ENCODE measurements at places on chromosomes 2 and 18.

DNA sequence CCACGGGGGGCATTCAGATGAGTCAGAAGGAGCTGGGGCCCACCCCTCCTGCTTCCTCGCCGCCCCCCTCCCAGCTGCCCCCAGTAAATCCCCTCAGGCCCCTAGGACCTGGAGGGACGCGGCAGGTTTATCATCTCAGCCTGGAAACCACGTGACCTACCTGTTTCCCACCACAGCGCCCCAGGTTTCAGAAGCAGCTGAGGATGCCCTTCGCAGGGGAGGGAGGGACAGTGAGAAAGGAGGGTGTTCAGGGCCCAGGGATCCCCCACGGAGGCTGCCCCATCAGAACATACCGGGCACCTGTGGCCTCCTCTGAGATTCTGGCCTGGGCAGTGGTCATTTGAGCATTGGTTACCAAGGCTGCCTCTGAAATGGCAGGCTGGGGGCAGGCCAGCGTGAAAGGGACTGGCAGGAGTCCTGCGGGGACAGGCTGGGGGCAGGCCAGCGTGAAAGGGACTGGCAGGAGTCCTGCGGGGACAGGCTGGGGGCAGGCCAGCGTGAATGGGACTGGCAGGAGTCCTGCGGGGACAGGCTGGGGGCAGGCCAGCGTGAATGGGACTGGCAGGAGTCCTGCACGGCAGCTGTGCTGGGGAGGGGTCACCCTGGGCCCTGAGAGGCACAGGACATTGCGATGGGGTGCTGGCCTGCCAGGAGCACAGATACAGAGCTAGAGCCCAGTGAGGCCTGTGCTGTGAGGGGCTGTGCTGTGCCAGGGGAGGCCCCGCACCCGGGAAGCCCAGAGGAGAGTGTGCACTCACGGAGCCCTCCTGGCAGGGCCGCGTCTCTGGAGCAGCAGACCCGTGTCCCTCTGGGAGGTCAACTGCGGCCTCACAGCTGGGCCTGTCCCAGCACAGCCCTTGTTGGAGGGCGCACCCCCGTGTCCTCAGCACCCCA lies 1.6 kb downstream of the NEU4 start:
- DNase-seq, result no peak

DNA sequence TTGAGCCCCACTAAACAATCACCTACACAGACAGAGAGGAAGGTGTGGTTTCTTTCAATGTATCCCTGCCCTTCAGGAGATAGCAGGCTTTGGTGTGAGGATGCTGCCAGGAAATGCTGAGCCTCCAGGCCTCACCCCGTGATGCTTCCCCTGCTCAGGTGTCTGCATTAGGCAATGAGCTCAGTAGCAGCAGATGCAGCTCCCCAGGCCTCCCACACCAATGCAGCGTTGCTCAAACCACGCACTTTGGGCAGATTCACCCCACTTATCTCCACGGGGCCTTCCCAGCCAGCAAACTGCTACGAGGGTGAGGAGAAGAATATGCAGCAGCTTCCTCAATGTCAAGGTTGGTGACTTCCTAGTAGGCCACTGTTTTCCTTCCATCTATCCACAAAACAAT lies 229.3 kb upstream of the PXDN start:
- DNase-seq, result no peak

GRCh38 chr2:103383541-103383940 lies 621.7 kb downstream of the TMEM182 start:
- no peak for DNase-seq

DNA sequence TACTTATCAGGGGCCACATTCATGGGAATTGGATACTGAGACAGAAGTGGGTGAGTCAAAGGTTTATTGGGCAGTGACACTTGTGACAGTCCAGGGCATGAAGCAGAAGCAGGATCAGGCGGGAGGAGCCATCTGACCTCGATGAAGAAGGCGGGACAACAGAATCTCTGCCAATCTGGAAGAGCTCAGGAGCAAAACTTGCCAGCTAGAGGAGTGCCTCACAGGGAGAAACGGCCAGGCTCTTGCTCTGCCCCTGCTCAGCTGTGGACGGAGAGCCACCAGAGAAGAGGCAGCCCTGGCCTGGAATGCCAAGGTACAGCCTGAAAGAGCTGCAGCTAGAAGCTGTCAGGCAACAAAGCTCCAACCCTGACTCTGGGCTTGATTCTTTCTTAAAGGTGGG lies 16.9 kb downstream of the DAW1 start:
- DNase-seq, result no peak

DNA sequence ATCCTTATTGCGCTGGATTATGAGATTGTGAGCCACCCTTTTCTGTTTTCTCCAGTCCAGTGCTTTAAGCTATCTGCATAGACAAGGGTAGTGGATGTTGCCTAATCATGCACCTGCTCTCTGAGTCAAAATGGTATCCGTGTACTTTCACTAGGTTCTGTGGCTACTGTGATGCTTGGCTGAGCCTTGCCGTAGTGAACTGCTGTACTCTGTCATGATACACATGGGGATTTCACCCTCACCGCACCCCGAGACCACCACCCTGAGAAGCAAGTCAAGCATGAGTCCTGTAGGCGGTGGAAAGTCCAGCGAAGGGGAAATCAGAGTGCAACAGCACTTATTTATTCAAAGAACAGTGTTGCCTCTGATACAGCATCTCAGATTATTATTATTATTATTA lies 55.0 kb downstream of the ARHGAP25 start:
- no peak for DNase-seq

GRCh38 chr2:49021271-49021670 lies 133.0 kb downstream of the FSHR start:
- DNase-seq, result no peak

DNA sequence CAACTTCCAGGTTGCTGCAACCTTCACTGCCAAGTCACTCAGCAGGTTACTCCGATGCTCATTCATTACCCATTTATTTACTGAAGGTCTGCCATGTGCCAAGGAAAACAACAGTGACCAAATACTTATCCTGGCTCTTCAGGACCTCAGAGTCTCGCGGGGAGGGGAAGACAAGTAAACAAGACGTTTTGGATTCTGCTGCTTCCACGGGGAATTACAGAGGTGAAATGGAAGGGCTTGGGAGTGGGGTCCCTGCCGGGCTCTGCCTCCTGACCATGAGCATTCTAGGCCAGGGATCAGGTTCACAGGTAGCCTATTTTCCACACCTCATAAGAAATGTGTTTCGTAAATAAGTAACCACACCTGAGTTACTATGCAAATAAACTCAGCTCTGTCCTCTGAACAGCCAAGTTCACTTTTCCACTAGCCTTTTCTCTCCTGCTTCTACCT lies 68.1 kb downstream of the CLHC1 start:
- DNase-seq, result no peak

DNA sequence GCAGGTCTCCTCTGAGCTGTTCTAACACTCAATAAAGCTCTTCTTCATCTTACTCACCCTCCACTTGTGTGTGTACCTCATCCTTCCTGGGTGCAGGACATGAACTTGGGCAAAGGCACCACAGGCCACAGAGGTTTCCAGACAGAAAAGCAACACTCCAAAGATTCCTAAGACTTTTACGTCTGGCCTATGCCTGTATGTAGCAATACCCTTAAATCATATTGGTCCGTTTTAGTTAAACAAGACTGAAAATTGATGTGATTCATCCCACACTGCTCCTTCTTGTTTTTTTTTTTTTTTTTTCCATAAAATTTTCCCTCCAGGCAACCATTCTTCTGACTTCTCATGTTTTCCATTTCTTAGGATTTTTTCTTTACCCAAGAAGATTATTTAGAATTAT lies 404.3 kb downstream of the PID1 start:
- DNase-seq, result no peak

GRCh38 chr18:2511451-2511850 lies 59.9 kb downstream of the METTL4 start:
- DNase-seq, result no peak

GRCh38 chr18:58669731-58670378 lies 1.4 kb upstream of the MALT1 start:
- DNase-seq, result no peak

DNA sequence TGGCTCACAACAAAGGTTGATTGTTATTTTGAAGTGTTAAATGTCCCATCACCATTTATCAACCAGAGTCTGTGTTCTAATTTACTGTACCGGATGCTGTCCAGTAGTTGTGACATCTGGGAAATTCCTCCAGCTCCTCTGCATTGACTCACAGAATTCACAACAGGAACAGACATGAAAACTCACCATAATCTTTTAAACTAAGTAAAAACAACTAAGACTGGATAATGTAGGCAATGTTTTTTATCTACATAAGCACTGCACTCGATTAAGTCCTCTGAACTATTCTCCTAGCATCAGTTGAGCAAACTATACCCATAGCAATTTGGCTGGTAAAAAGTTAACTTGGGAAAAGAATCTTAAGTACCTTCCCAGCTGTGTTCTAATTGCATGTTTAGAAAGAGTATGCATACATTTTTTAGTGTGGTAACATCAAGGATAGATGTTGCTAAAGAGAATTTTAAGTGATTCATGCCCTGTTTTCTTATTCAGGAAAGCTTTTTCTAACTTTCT lies 42.9 kb upstream of the MYO1B start:
- no peak for DNase-seq

DNA sequence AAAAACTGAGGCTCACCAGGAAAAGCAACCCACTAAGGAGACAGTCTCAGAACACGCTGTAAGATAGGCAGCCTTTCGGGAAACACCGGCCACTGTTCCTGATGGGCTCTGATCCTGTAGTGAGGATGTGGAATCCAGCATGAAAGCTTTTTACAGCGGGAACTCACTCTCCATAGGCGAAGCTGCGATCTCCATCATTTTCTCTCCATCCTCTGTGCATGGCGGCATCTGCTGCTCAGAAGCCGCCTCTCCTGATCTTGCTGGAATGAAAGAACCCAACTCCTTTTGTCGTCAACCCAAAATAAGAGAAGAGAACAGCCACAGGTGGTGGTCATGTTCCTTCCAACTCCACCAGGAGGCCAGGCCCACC lies 49.9 kb downstream of the TMEM18 start:
- no peak for DNase-seq

DNA sequence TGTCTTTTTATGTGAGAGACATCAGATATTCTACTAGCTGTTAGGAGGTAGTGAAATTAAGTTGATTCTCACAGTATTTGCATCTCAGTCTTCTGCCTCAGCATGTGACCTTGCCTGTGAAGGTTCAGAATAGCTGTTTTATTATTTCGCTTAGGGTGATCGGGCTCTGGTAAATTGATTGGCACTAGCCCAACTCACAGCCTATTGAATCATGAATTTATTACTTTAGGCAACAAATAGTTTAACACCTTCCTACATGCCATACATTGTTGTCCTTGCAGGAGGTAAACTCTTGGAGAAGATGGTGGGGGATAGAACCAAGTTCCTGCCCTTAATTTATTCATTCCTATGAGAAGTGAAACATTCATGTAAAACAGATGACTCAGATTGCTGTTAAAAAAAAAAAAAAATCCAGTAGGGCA lies 101.9 kb downstream of the GPD2 start:
- DNase-seq, result no peak

DNA sequence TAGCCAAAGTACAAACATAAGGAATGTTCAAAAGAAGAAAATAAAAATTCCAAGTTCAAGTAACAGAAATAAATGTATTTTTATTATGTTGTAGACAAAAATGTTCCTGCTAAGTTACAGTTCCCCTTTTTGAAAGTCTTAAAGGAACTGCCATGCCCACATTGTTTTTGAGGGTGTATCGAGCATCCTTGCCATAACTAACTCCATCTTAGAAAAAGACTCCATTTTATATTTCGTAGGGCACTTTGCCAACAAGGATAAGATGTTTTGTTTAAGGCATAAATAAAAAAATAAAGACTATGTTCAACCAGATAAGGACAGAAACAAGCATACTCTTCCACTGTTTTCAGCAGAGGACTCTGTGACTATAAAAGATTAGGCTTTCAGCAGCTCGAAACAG lies 67.3 kb downstream of the TMEM237 start:
- DNase-seq, result no peak

DNA sequence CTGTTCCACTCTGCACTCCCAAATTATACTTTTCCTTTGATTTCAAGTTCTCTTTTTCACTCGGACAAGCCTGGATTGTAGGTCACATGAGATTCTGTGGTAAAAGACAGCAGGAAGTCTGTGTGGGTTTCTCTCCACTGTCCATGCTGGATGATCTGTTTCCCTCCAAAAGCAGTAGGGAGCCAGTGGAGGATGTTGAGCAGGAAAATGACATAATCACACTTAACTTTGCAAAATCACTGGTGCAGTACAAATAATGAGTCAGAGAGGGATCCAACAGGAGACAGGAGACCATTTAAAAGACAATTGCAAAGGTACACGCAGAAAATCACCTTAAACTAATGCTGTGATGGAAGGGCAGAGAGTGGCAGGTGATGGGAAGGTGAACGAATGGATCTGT lies 301.3 kb downstream of the ZNF407 start:
- no peak for DNase-seq

GRCh38 chr2:9710311-9710710 lies 79.5 kb upstream of the YWHAQ start:
- DNase-seq, result no peak

DNA sequence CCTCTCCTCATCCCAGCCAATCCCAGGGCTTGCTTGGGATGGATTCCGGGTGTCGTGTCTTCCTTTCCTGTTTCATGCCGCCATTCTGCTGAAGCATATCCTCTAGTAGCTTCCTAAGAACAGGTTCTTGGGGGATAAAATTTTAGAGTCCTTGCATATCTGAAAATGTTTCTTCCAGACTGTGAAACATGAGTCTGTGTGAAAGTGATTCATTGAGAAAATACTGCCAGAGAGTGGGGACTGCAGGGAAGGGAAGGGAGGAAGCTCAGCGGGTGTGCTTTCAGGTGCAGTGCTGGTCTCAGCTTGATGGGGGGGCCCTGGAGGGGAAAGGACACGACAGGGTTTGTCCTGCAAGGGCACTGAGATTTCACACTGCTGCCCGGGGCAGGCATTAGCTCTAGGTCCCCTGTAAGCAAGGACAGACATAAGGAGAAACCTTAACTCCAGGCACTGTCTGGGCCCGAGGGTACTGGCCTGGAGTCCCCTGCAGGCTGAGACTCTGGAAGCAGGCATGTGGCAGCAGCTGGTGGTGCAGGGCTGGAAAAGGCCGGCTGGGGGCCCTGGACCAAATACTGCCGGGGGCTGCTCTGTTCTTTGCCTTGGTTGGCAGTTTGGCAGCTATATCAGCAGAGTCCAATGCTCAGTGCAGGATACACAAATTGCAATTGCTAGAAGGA lies 97.6 kb upstream of the HS6ST1 start:
- no peak for DNase-seq

GRCh38 chr2:38866773-38867443 lies 8.8 kb downstream of the DHX57 start:
- no peak for DNase-seq

DNA sequence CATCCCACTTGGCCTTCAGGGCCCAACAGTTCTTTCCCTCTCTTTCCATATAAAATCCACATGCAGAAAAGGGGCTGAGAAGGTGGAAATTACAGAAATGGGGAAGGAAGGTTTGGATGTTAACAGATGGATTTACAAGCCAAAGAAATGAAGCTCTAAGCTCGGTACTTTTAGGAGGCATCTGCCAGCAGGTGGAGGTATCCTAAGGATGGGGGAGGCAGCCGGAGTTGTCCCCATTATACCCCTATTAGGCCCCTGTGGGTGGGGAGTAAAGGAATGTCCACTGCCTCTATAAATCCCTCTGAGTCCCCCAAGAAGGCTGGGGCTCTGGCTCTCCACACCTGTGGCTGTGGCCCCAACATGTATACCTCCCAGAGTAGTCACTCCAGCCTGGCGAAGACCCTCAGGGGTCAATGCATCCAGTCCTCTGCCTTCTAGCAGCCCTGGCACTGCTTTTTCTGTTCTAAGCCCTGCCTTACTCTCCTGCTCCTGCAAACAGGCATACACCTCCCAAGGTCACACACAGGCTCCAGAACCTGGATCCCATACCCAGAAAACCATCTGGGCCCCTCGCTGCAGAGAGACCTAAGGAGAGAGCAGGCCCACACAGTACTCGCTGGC lies 1.2 kb downstream of the FBXO41 start:
- DNase-seq, result no peak

Data from stimulated activated CD8-positive, alpha-beta memory T cell treated with anti-CD3 and anti-CD28 coated beads, Interleukin-7, amount 100 ng/mL, for 4 hours (primary cell).